SHP77 (cell line): ENCODE measurements at places on chromosomes 1 and 21.

GRCh38 chr1:98421085-98421435 is 240.5 kb upstream of the SNX7 start:
- DNase-seq, result no peak

DNA sequence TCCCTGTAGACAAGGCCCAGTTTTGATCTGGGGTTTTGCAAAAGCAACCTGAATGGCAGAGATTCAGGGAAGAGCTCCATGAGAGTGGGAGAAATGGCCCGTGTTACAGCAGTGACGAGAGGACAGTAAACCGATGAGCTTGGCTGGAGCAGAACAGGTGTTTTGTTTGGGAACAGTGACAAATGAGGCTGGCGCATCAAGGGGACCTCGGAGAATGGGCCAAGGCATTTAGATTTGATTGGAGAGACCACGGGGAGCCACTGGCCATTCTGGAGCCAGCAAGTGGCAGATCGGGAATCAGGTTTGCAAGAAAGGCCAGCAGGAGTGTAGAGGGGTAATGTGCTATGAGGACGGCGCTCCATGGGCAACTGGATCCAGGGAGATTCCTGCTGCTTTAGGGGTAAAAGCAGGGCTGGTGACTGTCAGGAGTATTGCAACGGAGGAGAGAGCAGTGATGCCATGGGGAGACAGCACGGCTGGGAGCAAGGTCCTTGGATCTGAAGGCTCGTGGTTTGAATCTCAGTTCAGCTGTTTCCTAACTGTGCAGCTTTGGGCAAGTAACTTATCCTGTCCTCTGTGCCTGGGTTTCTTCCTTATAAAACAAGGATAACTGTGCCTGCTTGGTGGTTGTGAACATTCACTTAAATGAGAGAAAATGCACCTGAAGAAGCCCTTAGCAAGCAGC is 9.9 kb upstream of the KLHDC7A start:
- DNase-seq, result no peak

DNA sequence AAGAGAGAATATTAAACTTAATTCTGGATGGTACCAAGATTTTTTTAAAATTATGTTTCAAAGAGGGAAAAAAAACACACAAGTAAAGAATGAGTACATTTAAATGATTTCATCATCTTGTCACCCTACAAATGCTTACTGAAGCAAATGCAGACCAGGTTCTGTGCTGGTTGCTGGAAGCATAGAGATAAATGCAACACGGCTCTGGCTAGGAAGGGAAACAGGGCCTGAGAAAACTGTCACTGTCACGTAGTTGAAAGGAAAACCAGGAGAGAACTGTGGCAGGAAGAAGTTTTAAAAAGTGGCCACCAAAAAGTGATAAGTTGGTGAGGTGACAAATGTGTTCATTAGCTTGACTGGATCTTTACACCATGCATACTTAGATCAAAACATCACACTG is 336.9 kb upstream of the NFIA start:
- peak; percentile 13 for DNase-seq

DNA sequence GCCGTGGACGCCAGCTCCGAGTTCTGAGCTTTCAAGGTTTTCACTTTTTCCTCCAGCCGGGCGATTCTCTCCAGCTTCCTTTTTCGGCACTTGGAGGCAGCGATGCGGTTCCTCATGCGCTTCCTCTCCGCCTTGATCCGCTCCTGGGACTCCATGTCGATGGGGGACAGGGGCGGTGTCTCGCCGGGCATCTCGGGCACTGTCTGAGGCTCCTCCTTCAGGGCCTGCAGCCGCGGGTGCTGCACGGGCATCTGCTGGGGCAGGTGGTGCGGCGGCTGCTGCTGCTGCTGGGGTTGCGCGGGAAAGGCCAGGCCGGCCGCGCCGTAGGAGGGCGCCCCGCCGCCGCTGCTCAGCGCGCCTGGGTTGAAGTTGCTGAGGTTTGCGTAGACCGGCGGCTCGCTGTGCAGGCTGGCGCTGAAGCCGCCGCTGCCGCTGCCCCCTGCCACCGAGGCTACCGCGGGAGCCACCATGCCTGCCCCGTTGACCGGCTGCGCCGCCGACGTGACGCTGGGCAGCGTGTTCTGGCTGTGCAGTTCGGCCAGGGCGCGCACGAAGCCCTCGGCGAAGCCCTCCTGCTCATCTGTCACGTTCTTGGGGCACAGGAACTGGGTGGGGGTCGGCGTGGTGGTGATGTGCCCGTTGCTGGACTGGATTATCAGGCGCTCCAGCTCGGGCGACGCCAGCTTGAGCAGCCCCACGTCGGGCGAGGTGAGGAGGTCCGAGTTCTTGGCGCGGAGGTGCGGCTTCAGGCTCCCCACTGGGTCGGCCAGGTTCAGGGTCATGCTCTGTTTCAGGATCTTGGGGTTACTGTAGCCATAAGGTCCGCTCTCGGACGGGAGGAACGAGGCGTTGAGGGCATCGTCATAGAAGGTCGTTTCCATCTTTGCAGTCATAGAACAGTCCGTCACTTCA is 1.4 kb downstream of the JUN start:
- peak; percentile 67 for DNase-seq

DNA sequence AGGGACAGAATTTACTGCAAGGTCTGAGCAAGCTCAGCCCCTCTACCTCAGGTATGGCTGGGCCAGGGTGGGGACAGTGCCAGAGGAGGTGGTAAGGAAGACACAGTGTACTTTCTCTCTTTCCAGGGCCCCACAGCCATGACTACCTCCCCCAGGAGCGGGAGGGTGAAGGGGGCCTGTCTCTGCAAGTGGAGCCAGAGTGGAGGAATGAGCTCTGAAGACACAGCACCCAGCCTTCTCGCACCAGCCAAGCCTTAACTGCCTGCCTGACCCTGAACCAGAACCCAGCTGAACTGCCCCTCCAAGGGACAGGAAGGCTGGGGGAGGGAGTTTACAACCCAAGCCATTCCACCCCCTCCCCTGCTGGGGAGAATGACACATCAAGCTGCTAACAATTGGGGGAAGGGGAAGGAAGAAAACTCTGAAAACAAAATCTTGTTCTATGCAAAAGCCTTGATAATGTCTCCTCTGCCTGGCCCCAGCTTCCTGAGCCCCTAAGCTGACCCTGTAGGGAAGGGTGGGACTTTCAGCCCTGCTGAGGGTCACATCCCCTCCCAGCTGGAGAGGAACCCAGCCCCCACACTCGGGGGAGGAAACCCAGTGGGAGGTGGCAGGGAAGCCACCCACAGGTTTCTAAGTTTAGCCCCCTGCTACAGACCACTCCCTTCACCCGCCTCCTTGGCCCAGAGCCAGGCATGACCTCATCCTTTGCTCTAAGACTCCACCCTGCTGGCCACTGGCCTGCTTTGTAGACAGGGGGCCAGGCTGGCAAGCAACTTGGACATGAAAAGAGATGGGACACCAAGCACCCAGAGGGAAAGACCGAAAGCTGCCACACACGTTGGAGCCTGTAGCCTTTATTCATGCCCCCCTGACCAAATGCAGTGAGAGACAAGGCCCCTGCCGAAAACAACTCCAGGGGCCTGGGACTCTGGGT is 6.4 kb downstream of the RHOC start:
- DNase-seq, result peak; percentile 85

- no peak for DNase-seq
These were observed 25.1 kb downstream of the AK4 start for GRCh38 chr1:65172936-65173690.

GRCh38 chr1:66521721-66522365 is 12.1 kb upstream of the SGIP1 start:
- no peak for DNase-seq

DNA sequence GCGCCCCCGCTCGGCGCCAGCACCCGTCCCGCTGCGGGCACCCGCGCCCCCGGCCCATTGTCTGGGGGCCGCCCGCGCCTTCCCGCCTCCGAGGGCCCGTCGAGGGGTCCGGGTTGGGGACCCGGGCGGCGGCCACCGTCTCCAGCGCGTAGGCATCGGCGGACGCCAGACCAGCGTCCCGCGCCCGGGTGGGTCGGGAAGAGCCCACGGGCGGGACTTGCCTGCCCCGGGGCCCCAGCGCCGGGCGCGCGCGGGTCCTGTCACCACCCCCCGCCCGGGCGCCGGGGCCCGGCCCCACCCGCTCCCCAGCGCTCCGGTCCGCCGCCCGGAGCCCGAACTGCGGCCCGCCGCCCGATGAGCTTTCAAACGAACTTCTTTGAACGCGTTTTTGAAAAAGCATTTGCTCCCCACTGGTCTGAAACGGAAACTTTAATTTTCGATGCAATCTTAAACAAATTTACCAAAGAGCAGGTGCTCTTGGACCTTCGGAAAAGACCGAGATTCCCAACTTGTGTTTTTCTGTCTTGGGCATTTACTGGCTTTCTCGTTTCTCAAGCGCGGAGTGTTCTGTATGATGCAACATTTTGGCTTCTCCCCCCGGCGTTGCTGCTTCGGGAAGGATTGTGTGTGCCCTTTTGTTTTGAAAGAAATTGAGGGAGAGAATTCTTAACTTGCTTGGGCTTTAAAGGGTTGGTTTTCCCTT is 615 bp downstream of the CLIC4 start:
- no peak for DNase-seq

- DNase-seq, result peak; percentile 4
These were observed 3.7 kb upstream of the FNDC7 start for GRCh38 chr1:108708691-108709660.

DNA sequence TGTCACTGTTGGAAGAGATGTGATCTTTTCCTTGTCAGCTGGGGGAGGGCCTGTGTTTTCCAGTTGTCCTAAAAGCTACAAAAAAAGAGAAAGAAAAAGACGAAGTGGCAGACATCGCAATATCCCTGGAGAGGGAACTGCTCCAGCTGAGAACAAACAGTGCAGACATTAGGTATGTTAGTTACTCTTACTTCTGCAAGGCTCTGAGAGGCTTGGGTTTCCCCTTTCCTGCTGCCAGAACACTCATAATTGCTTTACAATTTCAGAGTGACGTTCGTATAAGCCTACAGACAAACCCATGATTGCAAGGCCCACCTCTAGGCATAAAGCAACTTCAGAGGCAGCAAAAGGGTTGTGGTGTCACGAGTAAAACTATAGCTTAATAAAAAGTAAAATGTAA is 31.1 kb downstream of the CD160 start:
- DNase-seq, result no peak

DNA sequence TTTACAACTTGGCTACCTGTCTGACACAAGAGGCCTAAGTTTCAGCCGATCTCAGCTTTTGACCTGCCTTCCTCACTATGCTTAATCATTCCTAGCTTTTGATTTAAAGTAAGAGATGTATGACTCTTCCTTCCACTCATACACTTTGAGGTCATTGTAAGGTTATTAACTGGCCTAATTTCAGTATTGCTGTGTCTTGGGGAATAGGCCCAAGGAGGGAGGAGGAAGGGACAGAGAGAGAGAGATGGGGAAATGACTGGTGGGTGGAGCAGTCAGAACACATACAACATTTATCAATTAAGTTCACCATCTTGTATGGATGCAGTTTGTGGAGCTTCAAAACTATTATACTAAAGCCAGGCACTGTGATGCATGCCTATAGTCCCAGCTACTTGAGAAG is 28.3 kb upstream of the FAM20B start:
- no peak for DNase-seq

- no peak for DNase-seq
These were observed 185.0 kb downstream of the RGS7 start for GRCh38 chr1:241171991-241172390.

DNA sequence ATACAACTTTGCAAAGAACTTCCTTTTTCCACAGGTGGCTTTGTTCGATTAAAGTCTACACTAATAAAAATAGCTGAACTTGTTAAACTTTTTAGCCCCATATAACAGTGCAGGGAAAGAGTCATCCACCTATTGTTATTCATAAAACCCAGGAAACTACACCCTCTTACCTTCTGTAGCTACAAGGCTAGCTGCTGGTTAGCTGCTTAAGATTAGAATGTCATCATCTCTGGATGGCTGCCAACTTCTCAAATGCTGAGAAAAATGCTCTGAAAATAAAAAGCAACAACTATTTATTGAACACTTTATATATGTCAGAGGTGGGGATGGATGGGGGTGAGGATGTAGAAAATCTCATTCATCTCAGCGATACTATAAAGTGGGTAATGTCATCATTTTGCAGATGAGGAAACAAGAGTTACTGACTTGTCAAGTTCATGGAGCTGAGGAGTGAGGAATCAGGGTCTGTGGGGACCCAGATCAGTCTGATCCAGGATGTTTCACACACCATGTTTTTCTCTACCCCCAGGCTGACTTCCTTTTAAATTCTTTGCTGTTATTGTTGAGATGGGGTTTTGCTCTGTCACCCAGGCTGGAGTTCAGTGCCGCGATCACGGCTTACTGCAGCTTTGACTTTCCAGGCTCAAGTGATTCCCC is 17.1 kb downstream of the ATP5PF start:
- no peak for DNase-seq

- DNase-seq, result no peak
These were observed 254.5 kb downstream of the DNM3 start for GRCh38 chr1:172095846-172096245.

DNA sequence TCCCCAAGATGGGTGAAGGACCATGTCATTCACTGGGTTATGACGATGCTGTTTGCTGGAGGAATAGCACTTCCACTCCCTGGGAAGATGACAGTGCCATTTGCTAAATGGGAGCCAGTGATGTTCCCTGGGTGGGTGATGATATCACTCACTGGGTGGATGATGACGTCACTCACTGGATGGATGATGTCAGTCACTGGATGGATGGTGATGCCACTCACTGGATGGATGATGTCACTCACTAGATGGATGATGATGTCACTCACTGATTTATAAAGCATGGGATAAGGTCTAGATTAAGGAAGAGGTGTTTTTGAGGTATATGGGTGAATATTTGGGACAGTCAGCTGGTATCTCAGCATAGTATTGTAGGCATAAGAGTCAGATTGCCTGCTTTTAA is 457.2 kb downstream of the AJAP1 start:
- no peak for DNase-seq

GRCh38 chr1:90782046-90782445 is 64.9 kb upstream of the BARHL2 start:
- DNase-seq, result no peak

DNA sequence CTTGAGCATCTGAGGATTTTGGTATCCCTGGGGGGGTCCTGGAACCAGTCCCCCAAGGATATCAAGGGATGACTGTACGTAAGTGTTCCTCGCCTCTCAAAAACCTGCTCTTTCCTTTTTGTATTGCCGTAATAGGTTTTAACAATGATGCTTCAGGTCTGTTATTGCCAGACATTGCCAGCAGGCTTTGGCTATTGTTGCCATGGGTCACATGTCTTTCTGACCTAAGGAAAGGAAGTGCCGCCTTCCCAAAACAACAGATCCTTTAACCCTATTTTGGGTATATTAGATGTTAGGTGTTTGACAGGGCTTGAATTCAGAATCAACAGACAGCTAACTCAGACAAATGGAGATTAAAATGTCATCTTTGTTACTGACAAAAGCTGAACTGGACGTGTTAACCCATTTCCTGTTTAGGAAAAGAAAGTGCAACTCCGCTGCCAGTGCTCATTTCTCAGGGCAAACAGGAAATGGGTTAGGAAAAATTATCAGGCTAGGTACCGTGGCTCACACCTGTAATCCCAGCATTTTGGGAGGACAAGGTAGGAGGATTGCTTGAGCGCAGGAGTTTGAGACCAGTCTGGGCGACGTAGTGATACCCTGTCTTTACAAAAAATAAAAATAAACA is 12.4 kb upstream of the PRPF38B start:
- DNase-seq, result no peak
